ENCODE measurements at places on chromosomes 2 and 18.

DNA sequence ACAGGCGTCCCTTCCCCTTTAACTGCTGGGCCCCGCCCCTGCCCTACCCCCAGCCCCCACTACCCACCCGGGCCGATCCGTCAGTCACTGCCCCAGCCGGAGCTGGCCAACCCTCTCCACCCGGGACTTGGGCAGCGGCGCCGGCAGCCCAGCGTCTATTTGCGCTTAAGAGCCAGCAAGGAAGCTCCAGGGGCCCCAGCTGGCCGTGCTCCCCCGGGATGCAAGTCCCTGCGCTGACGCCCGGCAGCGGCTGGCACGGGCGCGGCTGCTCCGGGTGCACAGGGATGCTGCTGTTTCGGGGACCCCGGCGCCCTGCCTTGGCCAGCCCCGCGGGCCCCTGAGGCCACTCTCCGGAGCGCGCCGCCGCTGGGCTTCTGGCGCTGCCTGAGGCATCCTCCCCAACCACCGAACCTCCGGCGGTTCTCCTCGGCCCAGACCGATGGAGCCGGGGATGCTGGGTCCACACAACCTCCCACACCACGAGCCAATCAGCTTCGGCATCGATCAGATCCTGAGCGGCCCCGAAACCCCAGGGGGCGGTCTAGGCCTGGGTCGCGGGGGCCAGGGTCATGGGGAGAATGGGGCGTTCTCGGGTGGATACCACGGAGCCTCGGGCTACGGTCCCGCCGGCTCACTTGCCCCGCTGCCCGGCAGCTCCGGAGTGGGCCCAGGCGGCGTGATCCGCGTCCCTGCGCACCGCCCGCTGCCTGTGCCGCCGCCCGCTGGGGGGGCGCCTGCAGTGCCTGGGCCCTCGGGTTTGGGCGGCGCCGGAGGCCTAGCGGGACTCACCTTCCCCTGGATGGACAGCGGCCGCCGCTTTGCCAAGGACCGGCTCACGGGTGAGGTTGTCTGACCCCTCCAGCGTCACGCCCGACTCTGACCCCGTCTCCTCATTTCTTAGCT is at the start of gene TLX2:
TSS of gene TLX2 (plus strand) at position 83 of the 903 bp plus-strand sequence. CDS start at position 440, 357 bp downstream.
- no peak for DNase-seq

GRCh38 chr2:105570757-105571156 is 171.9 kb upstream of the FHL2 start:
- no peak for DNase-seq

DNA sequence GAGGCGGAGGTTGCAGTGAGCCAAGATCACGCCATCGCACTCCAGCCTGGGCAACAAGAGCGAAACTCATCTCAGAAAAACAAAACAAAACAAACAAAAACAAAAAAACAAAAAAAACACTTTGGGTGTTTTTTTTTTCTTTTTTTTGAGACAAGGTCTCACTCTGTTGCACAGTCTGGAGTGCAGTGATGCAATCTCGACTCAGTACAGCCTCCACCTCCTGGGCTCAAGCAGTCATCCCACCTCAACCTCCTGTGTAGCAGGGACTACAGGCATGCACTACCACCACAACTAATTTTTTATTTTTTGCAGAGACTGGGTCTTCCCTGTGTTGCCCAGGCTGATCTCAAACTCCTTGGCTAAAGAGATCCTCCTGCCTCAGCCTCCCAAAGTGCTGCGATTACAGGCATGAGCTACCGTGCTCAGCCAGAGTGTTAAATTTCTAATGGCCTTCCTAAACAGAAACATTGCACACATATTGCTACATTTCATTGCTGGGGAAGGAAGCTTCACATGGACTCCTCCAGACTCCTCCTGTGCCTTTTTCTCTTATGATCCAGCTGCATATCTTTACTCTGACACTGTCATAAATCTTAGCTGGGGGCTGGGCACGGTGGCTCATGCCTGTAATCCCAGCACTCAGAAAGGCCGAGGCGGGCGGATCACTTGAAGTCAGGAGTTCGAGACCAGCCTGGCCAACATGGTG is 19.7 kb downstream of the STARD7 start:
- DNase-seq, result no peak

DNA sequence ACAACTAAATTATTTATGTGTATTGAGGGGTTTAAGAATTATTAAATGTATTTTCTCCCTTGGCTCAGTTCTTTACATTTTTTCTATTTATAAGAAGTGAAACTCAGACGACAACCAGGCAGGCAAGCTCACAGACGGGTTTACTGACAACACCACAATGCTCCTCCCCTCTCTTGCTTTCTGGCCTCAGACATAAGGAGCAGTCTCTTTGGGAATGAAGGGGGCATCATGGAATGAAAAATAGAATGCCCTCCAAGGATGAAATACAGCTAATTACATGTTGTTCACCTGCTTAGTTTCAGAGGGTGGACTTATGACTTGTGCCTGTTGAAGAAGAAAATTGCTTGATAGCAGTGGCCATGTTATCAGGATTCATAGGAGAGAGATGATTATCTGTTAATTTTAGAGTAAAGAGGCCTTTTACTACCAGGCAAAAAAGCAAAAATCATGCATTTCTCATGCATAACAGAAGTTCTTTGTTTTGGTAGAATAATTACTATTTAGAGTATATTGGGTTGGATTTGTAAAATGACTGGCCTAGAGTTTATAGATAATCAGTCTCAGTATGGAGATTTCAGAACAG is 172.1 kb upstream of the LRRTM1 start:
- no peak for DNase-seq

DNA sequence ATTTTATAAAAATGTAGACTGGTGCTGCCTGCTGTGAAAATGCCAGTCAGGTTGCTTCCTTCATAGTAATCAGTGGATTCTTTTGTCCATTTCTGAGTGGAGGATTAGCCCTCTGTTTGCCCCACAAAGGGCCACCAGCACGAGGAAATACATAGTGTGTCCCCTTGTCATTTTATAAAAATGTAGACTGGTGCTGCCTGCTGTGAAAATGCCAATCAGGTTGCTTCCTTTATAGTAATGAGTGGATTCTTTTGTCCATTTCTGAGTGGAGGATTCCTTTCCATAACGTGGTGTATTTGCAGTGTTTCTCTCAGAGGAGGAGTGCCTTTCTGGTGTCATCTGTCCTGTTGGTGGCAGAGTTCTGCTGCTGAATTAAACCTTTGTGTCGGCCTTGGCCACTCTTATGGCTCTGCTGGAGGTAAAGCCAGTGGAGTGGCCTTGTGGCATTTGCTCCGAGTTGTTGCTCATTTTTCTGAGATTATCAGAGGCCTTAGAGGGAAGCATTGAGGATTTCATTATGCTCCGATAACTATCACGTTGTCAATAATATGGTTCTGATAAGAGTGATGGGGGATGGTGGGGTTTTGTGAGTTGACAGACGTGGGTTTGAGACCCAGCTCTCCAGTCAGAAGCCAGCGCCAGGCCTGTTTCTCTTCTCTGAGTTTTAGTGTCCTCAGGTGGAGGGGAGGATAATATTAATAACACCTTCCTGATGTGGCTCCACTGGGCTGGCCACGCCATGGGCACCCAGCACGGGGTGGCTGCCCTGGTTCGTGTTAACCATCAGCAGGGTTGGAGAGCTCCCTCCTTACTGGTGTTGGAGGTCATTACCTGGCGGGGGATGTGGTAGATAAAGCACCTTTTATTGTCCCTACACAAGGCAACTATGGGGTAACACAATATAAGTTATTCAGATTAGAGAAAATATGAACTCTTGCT is 96.6 kb downstream of the NEDD4L start:
- no peak for DNase-seq

DNA sequence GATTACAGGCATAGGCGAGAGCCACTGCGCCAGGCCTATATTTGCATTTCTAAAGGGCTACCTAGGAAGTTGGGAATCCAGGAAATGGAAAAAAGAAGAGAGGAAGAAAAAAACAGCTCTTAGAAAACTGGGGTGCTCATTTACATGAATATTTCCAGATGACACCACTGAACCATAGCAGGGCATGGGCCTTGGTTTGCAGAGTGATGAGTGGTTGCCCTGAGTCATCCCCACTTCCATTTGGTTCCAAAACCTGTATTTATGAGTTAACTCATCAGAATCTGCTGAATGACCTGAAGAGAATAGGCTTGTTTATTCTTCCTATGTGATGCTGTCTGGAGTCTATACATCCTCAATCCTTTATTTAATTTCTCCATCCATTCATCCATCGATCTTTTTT is 36.2 kb downstream of the EHD3 start:
- DNase-seq, result no peak

GRCh38 chr2:204492417-204492816 is 52.9 kb upstream of the PARD3B start:
- no peak for DNase-seq

DNA sequence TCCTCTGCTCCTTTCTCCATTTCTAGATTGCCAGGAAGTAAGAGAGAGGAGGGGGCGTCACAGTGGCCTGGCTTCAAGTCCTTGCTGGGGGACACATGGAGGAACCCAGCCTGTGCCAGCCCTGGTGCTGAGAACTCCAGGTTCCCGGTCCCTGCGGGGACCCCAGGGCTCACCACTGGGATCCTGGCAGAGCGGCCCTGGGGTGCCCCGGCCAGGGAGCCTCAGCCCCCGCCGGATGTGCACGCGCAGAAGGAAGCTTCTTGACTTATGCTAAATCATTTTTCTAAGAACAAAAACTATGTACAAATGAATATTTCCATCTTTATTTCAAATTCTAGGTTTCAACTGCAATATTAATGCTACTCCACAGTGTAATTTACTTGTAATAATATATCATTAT is 82.6 kb upstream of the SP3 start:
- no peak for DNase-seq

DNA sequence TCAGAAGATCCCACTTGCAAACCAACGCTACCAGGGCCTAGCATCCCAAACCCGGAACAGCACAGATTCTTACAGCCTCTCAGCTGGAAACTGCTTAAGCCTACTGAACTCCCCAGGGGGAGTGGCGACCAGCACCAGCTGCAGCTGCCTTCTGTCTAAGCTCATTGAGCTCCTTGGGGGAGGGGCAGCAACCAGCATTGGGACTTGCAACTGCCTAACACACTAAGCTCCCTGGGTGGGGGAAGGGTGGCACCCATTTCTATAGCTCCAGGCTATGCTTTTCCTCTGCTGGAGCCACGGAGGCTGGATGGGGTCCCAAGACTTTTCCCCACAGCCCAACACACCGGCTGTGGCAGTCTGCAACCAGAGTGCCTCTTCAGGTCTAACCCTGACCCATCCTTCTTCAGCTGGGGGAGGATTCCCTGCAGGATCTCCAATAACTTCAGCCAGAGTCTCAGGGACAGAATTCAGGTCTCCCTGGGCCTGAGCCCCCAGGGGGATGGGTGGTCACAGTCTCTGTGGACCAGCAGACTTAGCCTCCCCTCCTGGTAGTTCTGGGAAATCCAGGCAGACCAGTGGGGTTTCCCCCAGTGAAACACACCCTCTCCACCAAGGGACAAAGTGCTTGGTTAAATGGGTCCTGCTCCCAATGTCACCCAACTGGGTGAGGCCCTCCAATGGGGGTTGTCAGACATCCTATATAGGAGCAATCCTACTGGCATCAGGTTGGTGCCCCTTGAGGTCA is 45.9 kb upstream of the ITGA4 start:
- no peak for DNase-seq

GRCh38 chr2:8437228-8437948 is 244.5 kb upstream of the ID2 start:
- DNase-seq, result no peak

- no peak for DNase-seq
Measured at GRCh38 chr2:8851811-8852560, 14.6 kb upstream of the KIDINS220 start.

- no peak for DNase-seq
Measured at GRCh38 chr2:17257189-17257909, 260.9 kb downstream of the RAD51AP2 start.

- DNase-seq, result no peak
Measured at GRCh38 chr2:237886685-237887481, 27.5 kb downstream of the RAMP1 start.
